ENCODE measurements at places on chromosomes 6 and 20.

GRCh38 chr6:15569035-15569995 lies 93.5 kb downstream of the DTNBP1 start:
- H3K4me3 ChIP-seq: no peak overlapping the region
- peaks cover 3% of the 10 kb centered on the region for H3K36me3 ChIP-seq
- no peaks in the 10 kb centered on the region for H3K27me3 ChIP-seq

- H3K27me3 ChIP-seq: peaks cover 6% of the 10 kb centered on the region
- DNase-seq: no peak
- no peak overlapping the region for H3K27ac ChIP-seq
- H3K36me3 ChIP-seq: no peaks in the 10 kb centered on the region
- peaks cover 13% of the 10 kb centered on the region for H3K4me1 ChIP-seq
These were observed 198.9 kb upstream of the SSTR4 start for GRCh38 chr20:22836211-22836610.

- H3K4me3 ChIP-seq: no peak overlapping the region
- no peak for DNase-seq
- H3K36me3 ChIP-seq: no peaks in the 10 kb centered on the region
- H3K4me1 ChIP-seq: peaks cover 3% of the 10 kb centered on the region
These were observed 51.5 kb downstream of the TRERF1 start for GRCh38 chr6:42400061-42400760.

DNA sequence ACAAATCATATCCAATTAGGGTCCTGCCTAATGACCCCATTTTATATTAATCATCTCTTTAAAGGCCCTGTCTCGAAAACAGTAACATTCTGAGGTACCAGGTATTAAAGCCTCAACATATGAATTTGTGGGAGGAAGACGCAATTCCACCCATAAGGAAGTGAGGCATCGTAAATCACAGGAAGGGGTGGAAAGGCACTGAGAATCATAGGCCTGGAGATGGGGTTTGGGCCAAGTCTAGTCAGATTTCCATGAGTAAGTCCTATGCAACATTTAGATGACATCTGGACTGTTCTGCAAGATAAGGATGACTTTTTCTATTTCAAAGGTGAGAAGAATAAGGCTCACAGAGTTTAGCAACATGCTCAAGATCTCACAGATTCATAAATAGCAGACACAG lies 534.0 kb downstream of the KHDRBS2 start:
- no peaks in the 10 kb centered on the region for H3K4me1 ChIP-seq
- DNase-seq: no peak
- H3K36me3 ChIP-seq: peaks cover 2% of the 10 kb centered on the region
- H3K27ac ChIP-seq: no peak overlapping the region

DNA sequence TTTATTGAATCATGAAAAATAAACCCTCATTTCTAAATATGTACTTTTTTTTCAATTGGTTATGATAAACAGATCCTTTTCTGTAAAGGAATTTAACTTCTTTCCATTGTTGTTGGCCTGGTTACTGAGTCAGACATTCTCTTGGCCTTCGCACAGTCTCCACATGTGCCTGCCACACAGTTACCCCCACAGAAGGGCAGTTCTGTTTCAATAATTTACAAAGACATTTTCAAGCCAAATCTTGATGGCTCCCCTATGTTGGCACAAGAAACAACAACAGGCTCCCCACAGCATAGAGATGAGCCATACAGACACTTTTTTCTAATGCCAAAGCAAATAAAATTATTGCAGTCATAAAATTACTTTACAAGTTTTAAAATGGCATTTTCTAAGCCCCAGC lies 55.6 kb upstream of the BEND6 start:
- H3K4me3 ChIP-seq: no peak overlapping the region
- no peak overlapping the region for H3K27ac ChIP-seq
- no peak for DNase-seq
- H3K4me1 ChIP-seq: no peaks in the 10 kb centered on the region
- peaks cover 8% of the 10 kb centered on the region for H3K27me3 ChIP-seq

DNA sequence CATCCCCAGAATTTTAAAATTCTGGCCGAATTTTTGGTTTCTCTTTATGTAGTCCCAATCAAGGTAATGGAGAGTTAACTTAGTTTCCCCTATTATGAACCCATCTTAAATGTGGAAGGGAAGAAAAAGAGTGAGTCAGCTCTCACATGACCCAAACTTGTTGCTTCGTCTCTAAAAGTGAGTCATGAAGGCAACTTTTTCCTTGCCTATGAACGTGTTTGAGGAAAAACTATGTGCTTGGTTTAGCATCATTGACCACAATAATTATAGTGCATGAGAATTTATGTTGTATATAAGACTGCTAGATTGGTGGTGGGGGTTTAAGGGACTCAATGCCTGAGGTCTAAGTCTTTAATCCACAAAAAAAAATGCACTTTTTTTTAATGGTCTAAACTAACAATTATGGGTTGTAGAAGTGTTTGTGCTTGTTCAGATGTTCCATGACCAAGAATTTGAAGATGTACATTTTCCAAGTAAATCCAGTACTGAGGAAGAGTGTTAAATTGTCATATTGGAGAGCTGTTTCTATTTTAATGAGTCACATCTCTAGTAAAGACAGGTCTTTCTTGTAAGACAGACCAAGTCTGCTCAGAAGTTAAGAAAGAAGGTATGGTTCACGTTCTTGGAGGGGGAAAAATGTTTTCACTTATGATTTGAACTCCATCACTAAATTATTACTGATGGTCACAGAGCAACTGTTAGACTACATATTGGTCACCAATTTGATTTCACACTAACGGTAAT lies 409.9 kb upstream of the MARCKS start:
- no peaks in the 10 kb centered on the region for H3K27me3 ChIP-seq
- H3K27ac ChIP-seq: no peak overlapping the region
- H3K4me1 ChIP-seq: no peaks in the 10 kb centered on the region
- no peaks in the 10 kb centered on the region for H3K36me3 ChIP-seq

DNA sequence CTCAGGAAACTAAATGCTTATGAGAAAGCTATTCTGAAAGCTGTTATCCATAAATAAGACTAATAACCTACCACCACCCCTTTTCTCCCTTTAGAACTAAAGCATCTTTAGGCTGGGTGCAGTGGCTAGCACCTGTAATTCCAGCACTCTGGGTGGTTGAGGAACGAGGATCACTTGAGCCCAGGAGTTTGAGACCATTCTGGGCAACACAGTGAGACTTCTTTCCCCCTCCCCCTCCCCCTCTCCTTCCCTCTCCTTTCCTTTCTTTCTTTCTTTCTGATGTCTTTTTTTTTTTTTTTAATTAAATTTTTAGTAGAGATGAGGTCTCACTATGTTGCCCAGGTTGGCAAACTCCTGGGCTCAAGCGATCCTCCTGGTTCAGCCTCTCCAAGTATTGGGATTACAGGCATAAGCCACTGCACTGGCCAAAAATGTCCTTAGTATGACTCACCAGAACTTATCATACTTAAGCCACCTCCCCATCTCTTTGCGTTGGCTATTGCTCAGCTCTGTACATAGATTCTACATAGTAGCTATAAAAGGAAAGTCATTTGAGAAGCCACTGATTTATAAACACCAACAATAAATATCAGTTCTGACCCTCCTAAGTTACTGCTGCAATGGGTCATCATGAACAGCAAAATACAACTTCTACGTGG lies 54.8 kb upstream of the SPDEF start:
- DNase-seq: no peak
- peaks cover 8% of the 10 kb centered on the region for H3K4me1 ChIP-seq
- H3K4me3 ChIP-seq: no peak overlapping the region

GRCh38 chr6:3419624-3420272 lies 37.1 kb downstream of the SLC22A23 start:
- no peaks in the 10 kb centered on the region for H3K36me3 ChIP-seq
- H3K4me1 ChIP-seq: peaks cover 16% of the 10 kb centered on the region
- no peak for DNase-seq
- H3K27me3 ChIP-seq: peaks cover 16% of the 10 kb centered on the region

- H3K4me3 ChIP-seq: no peak overlapping the region
- H3K4me1 ChIP-seq: peaks cover 18% of the 10 kb centered on the region
- no peak overlapping the region for H3K27ac ChIP-seq
- no peaks in the 10 kb centered on the region for H3K36me3 ChIP-seq
- no peak for DNase-seq
- no peaks in the 10 kb centered on the region for H3K27me3 ChIP-seq
These were observed 102.5 kb downstream of the PLCB1 start for GRCh38 chr20:8234580-8234979.

DNA sequence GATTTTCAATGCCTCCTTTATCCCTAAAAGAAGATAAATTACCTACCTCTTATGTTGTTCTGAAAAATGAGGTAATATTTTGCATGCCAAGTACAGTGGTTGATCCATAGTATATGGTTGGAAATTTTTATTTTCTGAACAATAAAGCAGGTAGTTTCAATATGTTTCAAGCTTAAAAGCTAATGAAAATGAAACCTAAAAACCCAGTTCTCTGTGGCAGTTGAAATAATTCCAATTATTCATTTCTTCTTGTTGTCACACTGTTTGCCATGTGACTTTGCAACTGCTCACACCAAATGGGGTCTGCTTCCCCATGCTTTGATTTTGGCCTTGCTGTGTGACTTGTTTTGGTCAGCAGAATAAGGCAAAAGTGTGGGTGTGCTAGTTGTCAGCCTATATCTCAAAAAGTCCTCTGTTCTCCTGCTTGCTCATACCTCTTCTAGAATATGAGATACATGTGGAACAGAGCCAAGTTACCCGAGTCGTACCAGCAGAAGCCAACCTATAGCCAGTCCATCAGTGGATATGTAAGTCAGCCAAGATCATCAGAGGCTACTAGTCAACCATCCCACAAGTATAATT lies 197.2 kb upstream of the THEMIS start:
- DNase-seq: no peak
- no peaks in the 10 kb centered on the region for H3K36me3 ChIP-seq
- no peak overlapping the region for H3K27ac ChIP-seq

GRCh38 chr6:79280756-79281155 lies 46.3 kb upstream of the HMGN3 start:
- H3K27ac ChIP-seq: no peak overlapping the region
- H3K4me3 ChIP-seq: no peak overlapping the region
- H3K36me3 ChIP-seq: peaks cover under 1% of the 10 kb centered on the region
- H3K4me1 ChIP-seq: no peaks in the 10 kb centered on the region
- no peaks in the 10 kb centered on the region for H3K27me3 ChIP-seq

- no peak overlapping the region for H3K4me3 ChIP-seq
- no peaks in the 10 kb centered on the region for H3K36me3 ChIP-seq
- no peak for DNase-seq
- H3K27ac ChIP-seq: no peak overlapping the region
These were observed 489.5 kb downstream of the KIF16B start for GRCh38 chr20:16083639-16084280.

Measured in progenitor cell of endocrine pancreas (in vitro differentiated cells).